ENCODE measurements at places on chromosomes 12 and 14.

- DNase-seq = no peak
Measured at GRCh38 chr14:72503696-72504368, 390.1 kb downstream of the DPF3 start.

GRCh38 chr12:53482626-53483168, 16.6 kb downstream of the MAP3K12 start:
- DNase-seq = no peak

- DNase-seq = peak; percentile 88
Measured at GRCh38 chr14:76919431-76920330, 93.5 kb downstream of the LRRC74A start.

DNA sequence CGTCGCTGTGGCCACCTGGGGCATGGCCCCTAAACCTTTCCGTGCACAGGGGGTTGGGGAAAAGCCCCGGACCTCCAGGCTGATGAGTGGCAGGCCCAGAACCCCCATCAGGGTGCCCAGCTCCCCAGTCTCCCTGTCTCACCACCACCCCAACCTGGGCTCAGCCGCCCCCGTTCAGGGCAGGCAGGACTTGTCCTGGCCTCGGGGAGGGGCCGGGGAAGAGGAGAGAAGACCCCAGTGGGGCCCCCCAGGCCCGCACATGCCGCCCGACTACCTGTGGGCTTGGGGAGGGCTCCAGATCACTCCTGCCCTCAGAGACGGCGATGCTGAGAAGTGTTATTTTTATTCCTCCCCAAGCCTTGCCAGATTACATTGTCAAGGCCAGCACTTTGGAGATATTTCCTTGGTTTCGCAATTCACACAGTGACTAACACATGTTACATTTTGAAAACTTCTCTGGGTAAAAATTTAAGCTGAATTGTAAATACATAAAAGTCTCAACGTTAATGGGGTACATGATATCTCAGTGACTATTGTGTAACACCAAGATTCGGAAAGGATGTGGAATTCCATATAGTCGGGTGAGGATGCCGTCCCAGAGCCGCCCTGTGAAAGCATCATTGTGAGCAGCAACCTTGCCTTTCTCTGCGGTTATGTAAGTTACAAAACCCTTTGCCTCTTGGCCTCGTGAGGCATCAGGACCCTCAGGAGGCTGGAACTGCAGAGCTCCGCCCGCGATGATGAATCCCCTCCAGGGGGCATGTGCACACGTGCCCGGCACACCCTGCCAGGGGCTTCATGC, 85.6 kb upstream of the DIO3 start:
- peak; percentile 49 for DNase-seq

- peak; percentile 83 for DNase-seq
Measured at GRCh38 chr12:53205747-53206419, 1.2 kb downstream of the ITGB7 start.

GRCh38 chr12:113191227-113191626, 5.7 kb downstream of the RITA1 start:
- DNase-seq = no peak

DNA sequence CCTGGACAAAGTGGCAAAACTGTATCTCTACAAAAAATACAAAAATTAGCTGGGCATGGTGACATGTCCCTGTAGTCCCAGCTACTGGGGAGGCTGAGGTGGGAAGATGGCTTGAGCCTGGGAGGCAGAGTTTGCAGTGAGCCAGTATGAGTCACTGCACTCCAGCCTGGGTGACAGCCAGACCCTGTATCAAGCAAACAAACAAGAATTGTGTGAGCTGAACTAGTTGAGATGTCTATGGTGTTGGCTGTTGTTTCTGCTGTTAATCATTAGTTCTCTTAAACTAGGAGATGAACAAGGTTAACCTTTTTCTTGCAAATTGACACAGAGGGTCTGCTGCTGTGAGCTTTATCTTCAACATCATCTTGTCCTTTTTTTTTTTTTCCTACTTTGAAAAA, 23.6 kb downstream of the RASSF3 start:
- peak; percentile 70 for DNase-seq

DNA sequence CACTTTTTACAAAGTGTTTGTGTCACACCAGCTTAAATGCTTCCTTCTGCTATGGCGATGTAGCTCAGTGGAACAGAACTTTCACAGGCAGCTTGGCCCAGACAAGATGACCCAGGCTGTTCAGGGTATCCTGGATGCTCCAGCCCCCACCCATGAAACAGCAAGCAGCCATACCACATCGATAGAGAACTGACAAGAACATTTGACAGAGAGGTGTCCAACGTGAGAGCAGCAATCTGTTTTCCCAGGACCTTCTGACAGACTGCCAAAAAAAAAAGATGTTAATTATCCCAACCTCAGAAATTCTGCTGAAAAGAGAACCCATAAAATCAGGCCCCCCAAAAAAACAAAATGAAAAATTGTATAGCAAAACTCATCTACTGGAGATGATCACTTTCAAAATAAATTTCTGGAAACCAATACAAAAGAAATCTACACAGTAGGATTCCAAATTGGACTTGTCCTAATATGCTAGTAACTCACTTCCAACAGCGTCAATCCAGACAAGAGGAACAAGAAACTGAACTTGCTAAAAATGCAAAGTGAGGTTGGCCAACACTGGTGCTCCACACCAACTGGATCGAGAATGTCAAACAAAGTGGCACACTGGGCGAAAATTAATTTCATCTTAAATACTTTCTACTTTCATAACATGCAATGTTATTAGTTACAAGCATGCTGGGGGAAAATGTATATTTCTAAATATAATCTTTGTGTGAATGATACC, 118.8 kb downstream of the DPF3 start:
- no peak for DNase-seq

GRCh38 chr12:81162391-81163136, 84.7 kb downstream of the ACSS3 start:
- no peak for DNase-seq

- DNase-seq = peak; percentile 49
Measured at GRCh38 chr12:9925705-9926393, 6.3 kb downstream of the CLEC2A start.

GRCh38 chr12:11762723-11763326, 113.4 kb downstream of the ETV6 start:
- no peak for DNase-seq

GRCh38 chr14:60926002-60926401, 54.9 kb downstream of the TRMT5 start:
- no peak for DNase-seq

DNA sequence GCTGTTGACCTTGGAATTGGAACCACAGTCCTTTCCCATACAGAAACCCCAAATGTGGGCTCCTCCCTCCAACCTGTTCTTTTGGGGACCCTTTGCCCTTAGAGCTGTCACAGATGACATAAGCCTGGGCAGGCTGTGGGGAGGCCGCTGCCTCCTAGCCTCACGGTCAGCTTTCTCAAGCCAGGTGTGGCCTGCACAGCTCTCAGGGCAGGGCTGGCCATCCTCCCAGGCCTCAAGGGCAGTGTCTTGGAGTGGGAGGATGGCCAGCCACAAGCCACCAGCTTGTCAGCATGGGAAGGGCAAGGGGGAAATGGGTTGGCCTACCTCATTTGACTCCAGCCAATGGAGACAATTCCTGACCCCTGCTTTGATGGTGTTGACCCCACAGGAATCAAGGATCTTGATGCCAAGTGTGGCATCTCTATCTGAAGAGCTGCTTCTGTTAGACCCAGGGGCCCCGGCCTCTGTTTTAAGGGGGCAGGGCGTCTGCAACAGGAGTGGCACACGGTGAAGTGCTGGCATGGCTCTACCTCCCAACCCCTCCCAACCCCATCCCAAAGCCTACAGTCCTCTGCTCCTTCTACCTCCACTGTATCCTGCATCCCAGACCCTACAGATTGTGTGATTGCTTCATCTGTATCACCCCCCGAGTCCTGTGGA, 11.5 kb downstream of the CBLN3 start:
- DNase-seq = no peak

GRCh38 chr14:82075566-82075965, 541.9 kb upstream of the SEL1L start:
- DNase-seq = no peak

DNA sequence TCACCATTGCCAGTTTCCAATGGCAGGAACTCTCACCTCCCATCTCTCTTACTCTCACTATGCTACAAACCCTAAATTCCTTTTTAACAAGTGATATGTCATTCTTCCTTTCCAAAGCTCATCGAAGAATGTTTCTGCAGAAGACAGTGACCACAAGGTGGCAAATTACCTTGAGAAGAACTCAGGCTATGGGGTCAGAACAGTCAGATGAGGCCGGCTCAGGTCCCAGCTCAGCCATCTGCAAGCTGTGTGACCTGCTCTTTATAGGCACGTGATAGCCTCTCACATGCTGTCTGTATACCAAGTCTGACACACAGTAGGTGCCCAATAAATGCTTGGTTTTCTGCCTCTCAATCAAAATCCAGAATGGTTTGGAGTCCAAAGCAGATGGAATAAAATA, 80.7 kb downstream of the FOXN3 start:
- DNase-seq = no peak

GRCh38 chr14:79601579-79601978, 609.7 kb downstream of the DIO2 start:
- DNase-seq = no peak

GRCh38 chr14:76830556-76830955, 4.3 kb downstream of the LRRC74A start:
- DNase-seq = no peak

DNA sequence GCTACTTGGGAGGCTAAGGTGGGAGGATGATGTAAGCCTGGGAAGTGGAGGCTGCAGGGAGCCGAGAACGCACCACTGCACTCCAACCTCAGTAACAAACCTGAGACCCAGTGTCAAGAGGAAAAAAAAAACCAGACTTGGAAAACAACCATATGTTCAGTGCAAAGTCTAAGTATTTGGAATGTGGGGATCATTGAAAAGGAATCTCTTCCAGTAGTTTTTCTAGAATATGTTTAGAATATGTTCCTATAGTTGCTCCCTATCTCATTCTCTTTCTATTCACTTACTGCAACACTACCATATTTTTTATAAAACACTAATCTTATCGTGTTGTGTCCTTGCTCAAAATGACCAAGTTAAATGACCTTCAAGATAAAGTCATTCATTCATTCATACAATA, 423.5 kb upstream of the SOX5 start:
- DNase-seq = no peak

DNA sequence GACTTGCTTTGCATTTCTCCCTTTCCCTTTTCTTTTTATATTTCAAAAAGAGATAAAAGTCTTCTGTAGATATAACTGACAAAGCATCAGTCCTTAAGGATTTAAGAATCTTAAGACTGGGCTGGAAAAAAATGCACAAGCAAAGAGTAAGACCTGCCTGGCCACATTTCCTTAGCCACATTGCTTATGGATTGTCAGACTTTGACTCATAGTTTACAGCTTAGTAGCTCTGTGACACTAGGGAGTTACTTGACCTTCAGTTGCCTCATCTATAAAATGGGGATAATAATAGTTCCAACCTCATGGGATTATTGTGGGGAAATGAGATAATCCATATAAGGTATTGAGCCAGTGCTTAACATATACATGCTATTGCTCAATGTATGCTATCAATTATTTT, 66.4 kb upstream of the STK38L start:
- DNase-seq = peak; percentile 82

DNA sequence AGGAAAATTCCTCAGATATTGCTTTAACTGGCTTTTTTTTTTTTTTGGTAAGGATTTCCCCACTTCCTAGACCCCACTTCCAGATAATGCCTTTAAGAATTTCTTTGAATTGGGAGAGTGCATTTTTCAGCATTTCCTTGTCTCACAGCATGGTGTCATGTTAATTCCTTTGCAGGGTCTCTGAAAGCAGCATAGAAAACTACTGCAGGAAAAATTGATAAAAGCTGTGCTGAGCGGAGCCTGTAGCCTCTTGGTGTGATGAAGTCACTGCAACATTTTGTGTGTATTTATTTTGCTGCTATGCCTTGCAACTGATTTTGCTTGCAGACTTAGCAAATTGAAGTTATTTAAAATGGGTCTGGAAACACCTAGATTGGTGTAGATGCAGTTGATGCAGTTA, 2.7 kb downstream of the ANO4 start:
- no peak for DNase-seq

GRCh38 chr12:83432176-83432719, 745.5 kb downstream of the TMTC2 start:
- no peak for DNase-seq

DNA sequence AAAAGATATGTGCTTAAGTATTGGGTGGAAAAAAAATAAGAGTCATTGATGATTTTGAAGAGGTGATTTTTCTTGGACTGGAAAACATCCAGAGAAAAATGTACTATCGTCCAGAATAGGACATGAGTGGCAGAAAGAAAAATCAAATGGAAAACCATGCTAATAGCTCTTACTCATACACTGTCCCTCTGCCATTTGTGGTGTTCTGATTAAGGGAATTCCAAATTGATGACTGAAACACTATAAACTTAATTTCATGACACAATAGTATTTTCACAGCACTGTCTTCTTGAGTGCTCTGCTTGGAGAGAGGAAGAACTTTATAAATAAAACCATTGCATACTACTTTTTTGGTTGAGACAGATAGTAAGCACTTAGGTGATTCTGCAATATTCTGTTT, 72.4 kb downstream of the USP15 start:
- DNase-seq = peak; percentile 69

DNA sequence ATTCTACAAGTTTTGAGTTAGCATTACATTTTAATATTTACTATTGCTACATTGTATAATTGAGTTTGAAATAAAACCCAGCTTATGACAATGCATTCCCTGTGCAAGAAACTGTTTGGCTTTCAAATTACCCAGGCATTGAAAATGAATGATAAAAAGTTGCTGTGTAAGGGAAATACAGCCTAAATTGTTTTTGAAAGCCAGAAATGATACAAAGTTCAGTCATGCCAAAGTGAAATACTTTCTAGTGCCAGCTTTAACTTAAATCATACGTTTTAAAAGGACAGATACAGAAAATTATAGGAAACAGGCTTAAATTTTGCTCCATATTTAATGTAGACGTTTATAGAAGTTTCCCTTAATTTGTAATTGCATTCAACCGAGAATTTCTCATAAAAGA, 2.8 kb downstream of the MGAT2 start:
- DNase-seq = no peak

DNA sequence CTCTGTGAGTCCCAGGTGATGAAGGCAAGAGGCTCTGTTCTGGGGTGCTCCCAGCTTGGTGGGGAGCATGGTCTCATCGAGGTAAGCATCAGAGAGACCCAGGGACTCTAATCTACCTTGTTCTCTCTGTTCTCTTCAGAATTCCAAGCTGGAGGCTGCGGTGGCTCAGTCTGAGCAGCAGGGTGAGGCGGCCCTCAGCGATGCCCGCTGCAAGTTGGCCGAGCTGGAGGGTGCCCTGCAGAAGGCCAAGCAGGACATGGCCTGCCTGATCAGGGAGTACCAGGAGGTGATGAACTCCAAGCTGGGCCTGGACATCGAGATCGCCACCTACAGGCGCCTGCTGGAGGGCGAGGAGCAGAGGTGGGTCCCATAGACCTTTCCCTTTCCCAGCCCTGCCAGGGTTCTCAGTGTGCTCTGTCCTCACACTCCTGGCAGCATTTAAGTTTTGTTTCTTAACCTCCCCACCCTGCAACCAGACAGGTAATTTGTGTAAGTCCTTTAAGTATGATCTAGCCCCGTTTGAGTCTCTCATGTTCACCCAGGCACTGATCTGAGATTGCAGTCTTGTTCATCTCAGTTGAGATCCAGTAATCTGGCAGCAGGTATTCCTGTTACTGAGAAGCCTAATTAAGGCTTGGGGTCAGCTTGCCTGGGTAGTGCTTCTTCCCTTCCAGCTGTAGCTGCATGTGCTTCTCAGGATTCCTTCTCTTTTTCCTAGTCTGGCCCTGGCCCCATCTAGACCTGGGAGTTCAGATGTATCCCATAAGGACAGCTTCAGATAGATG, 14.8 kb upstream of the KRT81 start:
- DNase-seq = no peak

- no peak for DNase-seq
Measured at GRCh38 chr14:42624980-42625761, 1018.5 kb downstream of the LRFN5 start.

- DNase-seq = no peak
Measured at GRCh38 chr12:57817261-57817989, 1.1 kb downstream of the AVIL start.

All from astrocyte of the spinal cord (primary cell).